ENCODE measurements at places on chromosomes 11 and 22.

DNA sequence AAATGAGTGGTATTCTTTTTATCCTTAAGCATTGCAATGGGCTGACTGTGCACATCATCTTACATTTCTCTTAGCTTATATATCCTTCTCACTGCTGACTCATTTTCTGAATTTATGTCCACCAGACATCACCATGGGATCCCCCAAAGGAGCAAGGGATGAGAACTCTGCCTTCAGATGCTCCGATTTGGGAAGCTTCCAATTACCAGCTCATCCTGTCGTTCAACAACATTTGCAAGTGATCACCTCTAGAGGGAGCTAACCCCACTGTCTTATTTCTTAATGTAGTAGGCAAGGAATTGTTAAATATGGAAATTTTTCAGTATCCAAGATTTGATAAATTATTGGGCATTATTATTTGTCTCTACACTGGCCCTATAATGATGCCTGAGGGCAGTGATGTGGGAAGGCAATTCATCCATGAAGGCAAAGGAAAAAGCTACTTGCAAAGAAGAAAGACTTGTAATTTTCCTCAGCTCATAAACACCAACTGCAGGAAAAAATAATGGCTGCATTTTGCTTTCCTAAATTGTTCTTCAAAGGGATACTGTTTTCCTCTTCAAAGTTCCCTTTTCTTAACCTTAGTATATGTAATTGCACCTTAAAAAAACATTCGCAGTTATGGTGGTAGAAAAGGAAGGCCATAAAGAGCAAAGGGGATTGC is 102.4 kb upstream of the FSHB start:
- no peak for DNase-seq

DNA sequence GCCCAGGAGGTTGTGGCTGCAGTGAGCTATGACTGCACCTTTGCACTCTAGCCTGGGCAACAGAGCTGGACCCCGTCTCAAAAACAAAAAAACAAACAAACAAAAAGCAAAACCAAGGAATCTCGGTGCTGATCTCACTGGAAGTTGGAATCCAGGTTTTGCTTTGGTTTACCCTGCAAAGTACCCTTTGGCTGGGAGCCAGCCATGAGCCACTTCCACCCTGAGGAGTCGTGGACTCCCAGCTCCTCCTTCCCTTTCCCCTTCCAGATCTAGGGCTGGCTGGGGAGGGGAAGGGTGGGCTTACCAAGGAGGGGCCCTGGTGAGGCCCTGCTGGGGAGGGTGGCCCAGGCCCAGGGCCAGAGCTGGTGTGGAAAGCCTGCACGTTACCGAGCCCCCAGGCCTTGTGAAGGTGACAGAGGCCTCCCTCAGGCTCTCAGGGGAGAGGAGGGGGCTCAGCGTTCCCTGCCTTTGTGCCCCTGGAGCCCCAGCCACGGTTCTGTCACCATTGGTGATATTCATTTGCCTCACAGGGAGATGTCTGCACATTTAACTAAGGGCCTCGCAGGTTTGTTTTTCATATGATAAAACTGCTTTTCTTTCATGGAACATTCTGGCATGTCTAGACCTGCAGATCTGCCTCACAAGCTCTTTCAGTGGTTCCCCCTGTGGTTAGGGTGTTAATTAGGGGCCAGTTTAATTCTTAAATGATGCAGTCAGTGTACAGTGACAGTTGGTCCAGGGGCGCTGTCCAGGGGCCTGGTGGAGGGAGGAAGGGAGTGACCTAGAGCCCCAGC is 29.0 kb downstream of the FBLN1 start:
- DNase-seq: no peak

DNA sequence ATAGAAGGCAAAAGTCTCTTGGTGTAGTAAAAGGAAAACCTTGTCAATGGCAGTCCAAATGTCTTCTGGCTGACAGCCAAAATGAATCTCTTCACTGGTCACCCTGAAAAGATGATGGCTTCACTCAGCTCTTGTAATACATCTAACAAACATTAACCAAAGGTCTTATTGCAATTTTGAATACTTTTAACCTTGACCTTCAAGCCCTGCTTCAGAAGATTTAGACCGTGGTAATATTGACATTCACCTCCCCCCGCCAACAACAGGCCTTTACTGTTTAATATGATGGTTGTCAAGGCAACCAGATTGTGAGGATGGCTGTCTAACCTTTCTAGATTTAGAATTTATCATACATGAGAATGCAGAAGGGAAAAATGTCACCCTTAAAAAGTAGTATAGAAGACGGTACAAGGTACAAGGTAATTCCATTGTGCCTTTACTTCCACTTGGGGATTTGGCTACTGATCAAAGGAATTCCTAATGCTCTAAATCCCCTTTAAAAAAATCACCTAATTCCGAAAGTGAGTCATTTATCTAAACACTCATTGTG is 342.3 kb downstream of the LARGE1 start:
- no peak for DNase-seq

DNA sequence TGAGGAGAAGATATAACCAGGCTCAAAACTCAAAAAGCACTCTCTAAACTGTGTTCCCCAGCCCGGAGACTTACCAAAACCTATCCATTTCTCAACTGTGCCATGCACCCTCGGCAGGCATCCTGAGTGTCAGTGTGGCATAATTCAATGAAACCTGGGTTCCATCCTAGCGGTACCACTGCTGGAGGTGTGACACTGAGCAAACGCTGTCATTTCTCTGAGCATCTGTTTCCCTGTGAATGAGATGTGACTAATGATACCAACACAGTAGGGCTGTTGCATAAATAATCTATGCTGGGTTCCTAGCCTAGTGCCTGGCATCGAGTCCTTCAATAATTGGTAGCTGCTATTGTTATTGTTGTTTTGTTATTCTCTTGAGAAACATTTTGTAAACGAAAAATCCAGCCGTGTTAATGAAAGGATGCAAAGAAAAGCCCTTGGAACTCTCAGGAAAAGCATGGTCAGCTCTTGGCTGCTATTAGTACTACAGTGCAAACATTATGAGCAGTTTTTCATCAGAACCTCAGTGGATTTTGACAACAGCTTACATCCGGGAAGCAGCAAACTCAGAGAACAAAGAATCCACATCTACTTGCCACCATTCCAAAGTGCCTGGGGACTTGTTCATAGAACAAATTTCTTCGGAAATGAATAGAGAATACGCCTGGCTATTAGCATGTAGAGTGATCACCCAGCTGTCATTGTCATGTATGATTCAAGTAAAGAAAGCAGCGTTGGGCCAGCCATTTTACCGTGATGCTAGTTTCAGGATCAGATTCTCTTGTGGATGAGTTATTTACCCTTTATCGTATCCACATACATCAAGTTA is 53.7 kb downstream of the TECTA start:
- DNase-seq: no peak

DNA sequence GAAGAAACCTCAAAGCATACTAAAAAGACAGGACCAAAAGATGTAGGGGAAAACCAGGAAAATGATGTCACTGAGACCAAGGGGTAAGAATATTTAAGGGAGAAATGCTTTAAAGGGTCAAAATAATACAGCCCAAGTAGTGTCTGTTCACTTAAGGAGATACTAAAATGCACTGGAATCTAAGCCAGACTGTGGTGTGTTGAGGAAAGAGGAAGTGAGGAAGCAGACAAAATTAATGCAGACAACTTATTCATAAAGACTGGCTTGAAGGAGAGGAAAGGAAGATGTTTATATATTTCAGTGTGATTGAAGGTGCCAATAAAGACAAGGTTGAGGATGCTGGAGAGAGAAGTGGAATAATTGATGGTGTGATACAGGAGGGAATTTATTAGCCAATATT is 15.7 kb downstream of the ZNF215 start:
- DNase-seq: no peak

DNA sequence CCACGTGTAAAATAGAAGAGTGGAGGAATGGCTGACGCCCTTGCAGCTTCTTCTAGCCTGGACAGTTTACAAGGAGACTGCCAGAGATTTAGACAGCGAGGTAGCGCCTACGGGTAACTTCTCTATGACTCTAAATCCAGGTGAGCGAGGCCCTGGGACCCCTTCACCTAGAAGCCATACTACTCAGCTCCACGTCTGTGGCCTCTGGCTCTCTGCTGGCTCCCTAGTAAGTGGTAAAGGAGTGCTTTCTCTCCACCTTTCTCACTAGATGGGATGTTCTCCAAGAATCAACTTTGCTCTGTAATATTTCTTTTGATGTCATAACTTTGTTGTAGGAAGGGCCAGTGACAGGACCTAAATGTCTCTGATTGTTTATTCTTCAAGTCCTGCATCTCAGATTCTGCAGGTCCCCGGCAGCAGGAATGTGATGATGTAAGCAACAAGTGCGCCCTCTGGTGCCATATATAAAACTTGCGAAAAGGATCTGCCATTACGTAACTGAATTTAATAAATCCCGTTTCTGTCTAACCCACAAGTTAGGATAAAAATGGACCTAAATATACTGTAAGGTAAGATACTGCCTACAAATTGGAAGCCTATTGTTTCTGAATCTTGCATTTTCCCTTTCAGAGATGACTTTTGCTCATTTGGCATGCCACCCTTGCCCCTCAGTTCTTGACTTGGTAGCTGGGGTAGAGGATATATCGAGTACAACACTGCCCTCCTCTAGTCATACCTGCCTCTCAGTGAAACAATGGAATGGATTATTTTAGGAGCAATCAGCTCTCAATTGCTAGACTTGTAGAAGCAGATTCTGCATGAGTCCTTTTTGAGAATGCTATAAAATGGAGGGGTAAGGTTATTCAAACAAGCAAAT is 11.0 kb upstream of the PTPN5 start:
- DNase-seq: no peak

GRCh38 chr11:5923427-5923776 is 18.6 kb upstream of the OR56A3 start:
- no peak for DNase-seq

GRCh38 chr11:34886609-34887008 is 29.6 kb downstream of the APIP start:
- DNase-seq: no peak

DNA sequence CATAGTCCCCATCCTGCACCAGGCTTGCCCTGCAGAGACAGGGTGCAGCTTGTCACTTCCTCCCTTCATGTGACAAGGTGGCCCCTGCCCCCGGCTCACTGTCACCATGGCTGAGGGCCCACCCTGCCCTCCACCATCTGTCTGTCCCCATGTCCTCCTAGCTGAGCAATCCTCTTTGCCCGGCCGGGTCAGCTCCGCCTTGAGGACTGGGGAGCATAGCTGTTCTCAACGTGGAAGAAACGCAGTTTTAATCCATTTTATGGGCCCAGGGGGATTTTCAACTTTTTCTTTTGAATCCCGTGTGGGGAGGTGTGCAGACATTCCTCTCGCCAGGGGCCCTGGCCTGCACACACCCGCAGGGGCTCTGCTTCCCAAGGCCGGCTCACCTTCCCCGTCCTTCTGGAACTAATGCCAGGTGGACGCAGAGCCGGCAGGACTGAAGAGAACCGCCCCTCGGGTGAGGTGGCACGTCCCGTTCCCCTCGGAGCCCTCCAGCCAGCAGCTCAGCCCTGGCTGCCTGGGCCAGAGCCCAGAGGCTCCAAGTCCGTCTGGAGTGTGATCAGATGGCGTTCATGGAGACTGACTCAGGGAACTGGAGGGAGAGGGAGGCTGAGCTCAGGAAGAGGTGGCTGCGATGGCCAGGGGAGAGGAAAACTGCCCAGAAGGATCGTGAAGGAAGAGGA is 1108.7 kb downstream of the BRD1 start:
- no peak for DNase-seq

DNA sequence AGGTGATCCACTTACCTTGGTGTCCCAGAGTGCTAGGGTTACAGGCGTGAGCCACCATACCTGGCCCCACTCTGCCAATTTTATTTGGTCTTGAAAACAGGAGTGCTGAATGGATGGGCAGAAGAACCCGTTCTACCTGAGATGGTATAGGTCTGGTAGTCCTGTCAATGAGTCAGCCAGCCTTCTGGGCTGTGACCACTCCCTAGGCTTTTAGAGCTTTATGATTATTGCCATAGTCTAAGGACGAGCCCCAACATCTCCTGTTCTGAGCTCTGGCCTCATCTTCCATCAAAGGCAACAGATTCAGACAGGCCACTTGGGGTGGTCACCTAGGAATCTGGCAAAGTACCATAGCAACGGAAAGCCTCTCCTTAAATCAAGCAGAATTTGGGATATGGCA is 11.5 kb downstream of the ZDHHC5 start:
- DNase-seq: no peak

DNA sequence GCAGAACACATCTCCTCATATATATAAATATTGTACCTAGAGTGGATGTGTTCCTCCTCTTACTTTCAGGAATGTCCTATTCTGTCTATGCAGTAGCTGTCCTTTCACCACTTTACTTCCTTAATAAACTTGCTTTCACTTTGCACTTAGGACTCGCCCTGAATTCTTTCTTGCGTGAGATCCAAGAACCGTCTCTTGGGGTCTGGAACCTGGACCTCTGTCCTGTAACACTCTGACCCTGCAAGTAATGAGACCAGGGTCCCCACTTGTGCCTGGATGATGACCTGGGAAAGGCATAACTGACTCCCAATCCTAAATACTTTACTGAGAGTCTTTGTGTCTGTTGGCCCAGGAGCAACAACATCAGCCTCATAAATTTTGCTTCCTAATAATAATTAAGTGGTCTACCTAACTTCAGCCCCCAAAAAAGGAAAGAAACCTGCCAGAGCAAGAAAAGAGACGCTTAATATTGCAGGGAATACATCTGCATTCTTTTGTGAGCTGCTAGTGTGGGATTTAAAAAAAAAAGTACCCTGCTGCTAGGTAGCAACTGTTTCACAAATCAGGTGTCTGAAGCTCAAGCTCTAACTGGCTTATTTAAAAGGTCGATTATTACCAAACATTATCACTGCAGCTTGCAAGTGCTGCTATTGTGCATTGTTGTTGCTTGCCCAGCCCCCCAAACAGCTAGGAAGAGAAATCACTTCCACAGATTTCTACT is 69.3 kb downstream of the FAM168A start:
- no peak for DNase-seq

DNA sequence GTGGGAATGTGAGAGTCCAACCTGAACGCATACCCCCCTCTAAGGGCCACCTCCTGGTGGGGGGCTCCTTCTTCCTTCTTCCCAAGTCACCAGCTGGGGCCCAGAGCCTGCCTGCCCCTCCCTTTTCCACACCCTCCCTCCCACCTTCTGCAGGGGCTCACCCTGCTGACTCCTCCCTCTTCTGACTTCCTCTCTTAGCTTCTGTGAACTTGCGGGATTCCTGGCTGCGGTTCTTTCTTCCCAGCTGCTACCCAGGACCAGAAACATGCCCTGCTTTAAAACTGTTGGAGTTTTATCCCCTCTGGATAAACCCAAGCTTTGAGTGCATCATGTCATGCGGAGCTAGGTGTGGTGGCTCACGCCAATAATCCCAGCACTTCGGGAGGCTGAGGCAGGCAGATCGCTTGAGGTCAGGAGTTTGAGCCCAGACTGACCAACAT is 10.2 kb downstream of the LRRC74B start:
- no peak for DNase-seq

- peak; percentile 55 for DNase-seq
These were observed at the start of gene SYT7 for GRCh38 chr11:61581030-61581928. SYT7 (minus strand) TSS chr11:61581076; CDS start chr11:61580820, 256 bp downstream.

DNA sequence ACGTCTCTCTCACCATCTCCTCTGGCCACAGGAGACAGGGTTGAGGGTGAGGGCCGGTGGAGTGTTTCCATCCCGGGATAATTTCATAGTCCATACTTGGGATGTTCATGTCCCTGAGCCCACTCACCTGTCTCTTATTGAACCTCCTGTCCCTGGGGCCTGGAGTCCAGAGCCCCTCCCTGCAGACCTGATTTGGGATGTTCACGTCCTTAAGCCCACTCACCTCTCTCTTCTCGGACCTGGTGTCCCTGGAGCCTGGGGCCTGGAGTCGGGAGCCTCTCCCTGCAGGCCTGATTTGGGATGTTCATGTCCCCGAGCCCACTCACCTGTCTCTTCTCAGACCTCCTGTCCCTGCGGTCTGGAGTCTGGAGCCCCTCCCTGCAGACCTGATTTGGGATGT is 868.2 kb downstream of the BRD1 start:
- DNase-seq: no peak

Data from NCI-H187 treated with DMSO at 0.1 percent for 48 hours (cell line).